ENCODE measurements at places on chromosomes 4 and X. TPM values are rescaled to one million over a fixed set of nuclear protein-coding genes. Genes with fewer than 3 reads are reported as not detected.
A peak's percentile ranks its signal among the peaks of the same experiment; 100 is the strongest.

DNA sequence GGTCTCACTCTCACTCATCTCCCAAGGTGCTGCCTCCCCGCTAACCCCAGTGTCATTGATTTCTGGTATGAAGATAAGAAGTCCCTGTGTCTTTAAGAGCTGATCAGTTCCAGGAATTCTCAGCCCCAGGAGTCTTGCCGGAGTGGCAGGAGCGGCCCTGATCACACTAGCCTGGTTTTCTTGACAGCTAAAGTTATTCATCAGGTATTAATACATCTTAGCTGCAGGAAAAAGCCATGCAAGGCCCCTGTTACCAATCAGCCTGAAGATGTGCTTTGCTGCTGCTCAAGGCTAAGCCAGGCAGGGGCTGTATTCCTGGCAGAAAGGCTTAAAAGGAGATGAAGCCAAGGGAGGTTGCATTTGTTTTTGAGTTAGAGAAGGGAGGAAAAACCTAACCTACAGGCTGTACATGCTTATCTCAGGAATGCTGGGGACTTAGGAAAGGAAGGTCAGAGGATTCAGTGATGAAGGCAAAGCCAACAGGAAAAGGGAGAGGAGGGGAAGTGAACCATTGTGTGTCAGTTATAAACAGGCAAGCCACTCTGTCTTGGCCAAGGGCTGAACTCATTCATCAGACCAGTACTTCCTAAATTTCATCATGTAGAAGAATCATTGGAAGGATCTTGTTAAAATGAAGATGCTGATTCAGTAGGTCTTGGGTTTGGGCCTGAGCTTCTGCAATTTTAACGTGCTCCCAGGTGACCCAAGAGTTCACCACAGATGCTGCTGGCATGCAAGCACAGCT, 8.6 kb downstream of the SRPX start:
- no peak for DNase-seq

ANK2 gene
- 1.2 TPM for total RNA-seq

- DNase-seq: no peak
Observed at GRCh38 chr4:101283434-101283833, 63.9 kb downstream of the PPP3CA start.

DNA sequence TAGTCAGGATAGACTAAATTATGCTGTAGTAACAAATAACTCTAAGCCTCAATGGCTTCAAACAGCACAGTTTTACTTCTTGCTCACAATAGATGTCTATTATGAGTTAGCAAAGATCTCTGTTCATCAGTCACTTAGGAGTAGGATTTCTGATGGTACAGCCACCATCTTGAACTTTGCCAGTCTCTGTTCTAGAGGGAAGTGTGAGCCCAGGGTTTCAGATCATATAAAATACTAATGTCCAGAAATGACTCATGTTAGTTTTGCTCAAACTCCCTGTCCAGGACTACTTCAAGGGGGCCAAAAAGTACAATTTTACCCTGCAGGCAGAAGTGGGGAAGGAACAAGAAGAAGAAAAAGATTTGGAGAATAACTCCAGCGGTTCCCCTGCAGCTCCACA, 77.1 kb upstream of the LSM6 start:
- DNase-seq: no peak

- no peak for DNase-seq
Observed at GRCh38 chr4:41696763-41697162, 51.8 kb downstream of the PHOX2B start.

GRCh38 chr4:181687116-181687515, 556.1 kb upstream of the TENM3 start:
- no peak for DNase-seq

- peak; percentile 36 for DNase-seq
Observed at GRCh38 chr4:153542834-153543233, 76.7 kb downstream of the TMEM131L start.

ARHGAP10 gene
- total RNA-seq: 8.0 TPM

OTUD6A gene
- not detected for total RNA-seq

DNA sequence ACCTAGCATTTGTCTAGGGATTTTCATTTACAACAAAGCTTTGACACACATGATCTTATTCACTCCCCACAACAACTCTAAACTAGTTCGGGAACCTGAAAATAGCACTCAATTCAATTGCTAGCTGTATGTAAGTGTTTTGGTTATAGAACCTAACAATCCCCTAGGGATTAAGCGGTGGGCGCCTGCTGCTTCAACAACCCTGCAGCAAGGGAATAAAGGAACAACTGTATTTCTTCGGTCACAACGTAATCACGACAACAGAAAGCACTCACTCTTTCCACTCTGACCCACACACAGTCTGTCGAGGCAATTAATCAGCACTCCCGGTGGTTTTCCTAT, 674 bp upstream of the DIAPH2 start:
- DNase-seq: no peak

GRCh38 chrX:147699061-147699460, 212.7 kb upstream of the FMR1 start:
- no peak for DNase-seq

GRCh38 chrX:103779141-103779789, 2.6 kb downstream of the PLP1 start:
- DNase-seq: no peak

- DNase-seq: no peak
Observed at GRCh38 chrX:68821616-68822015, 7.2 kb upstream of the EFNB1 start.

DNA sequence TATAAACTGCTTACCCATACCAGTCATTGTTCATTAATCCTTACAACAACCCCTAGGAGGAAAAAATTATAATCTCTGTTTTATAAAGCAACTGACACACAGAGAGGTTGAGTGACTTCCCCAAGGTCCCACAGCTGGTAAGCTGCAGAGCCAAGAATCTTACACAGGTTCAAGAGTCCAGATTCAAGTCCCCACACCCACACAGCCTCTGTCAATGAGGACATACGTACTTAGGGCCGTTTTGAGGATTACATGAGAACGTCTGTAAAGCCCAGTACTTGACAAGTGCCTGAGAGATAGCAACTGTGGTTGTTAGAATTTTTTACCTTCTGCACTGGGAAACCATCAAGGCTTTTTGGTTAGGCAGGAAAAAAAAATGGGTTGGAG, 556 bp upstream of the SLC25A43 start:
- no peak for DNase-seq

DNA sequence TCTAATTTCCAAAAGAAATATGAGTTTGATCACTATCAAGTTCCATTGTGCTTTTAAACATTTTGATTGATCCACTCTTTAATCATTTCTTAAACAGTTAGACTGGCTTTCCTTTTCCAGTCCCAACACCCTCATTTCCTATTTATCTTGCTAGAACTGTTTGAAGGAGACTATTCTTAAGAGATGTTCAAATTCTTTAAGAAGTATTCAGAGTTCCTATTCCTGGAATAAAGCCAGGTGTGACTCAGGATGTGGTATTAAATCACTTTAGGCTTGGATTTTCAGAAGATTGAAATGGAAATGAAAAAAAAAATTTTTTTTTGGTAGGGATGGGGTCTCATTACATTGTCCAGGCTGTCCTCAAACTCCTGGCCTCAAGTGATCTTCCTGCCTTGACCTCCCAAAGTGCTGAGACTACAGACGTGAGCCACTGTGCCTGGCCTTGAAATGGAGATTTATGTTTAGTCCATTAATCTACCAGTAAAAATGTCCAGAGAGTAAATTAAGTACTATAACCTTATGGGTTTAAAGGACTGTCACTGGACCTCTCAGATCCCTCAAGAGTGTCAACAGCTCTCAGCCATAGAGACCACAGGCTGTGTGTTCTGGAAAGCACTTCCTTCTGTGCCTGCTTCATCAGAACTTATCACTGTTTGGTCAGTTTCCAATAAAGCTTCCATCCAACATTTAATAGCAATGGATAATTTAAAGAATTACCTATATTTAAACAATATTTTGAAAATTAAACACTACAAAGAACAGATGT, 90.7 kb downstream of the CDS1 start:
- DNase-seq: no peak

GRCh38 chrX:499870-500364, 113.2 kb upstream of the PPP2R3B start:
- no peak for DNase-seq

DNA sequence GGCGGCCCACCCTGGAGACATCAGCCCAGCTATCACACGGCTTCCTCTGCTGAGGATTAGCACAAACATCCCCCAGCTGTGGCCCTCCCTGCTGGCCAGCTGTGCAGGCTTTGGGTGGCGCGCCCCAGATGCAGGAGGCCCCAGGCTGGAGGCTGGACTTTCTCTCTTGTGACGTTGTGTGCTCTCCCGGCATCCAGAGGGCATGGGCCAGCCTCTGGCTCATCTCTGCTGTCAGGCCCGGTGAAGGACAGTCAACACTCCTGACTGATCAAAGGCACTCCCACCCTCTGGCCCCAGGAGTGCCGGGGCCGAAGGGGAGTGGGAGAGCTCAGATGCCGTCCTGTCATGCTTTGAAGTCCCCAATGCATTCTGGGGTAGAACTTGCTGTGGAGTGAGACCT, 29.9 kb upstream of the PJA1 start:
- DNase-seq: no peak

HUWE1 gene
- 544 TPM for total RNA-seq

- no peak for DNase-seq
Observed at GRCh38 chr4:74543983-74544382, 99.0 kb downstream of the AREG start.

- DNase-seq: no peak
Observed at GRCh38 chr4:173415092-173415491, 16.2 kb upstream of the SCRG1 start.

DNA sequence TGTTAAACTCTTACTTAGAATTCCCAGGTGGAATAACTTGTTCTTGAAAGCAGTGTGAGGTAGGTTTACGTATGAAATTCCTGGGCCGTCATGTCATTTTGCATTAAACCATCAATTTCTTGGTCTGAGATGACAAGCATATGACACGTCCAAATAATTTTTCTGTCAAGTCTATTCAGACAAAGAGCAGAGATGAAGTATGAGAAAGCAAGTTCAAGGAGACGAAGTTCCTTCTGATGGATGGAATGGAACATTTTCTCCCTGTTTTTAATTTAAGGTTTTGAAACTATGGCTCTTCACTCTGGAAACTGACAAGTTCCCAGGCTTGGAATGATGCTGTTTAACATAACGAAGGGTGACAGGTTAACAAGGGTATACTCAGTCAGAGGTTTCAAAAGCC, 252.8 kb upstream of the SFRP2 start:
- DNase-seq: no peak

RENBP gene
- total RNA-seq: 8.2 TPM

MAGEA4 gene
- not detected for total RNA-seq

GRCh38 chr4:189377569-189377968, 563.1 kb upstream of the FRG1 start:
- DNase-seq: no peak

DNA sequence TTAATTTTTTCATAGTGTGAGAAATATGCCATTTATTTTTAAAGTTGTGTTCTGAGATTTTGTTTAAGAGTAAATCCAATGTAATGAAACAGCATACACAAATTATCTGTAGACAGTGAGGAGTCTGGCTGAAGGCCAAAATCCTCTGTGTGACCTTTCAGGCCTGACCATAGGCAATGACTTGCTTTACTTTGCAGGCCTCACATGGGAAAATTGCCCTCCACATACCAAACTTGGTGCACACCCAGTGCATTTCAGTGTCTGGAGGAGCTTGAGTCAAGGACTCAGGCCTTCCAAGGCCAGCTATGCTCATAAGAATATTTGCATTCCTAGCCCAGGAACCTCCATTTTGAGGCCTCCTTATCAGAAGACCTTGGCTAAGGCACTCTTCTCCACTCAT, 430.1 kb downstream of the GABRG1 start:
- no peak for DNase-seq

- DNase-seq: no peak
Observed at GRCh38 chr4:74369855-74370254, 4.9 kb downstream of the EREG start.

ZNF718 gene
- total RNA-seq: 7.7 TPM

- no peak for DNase-seq
Observed at GRCh38 chrX:106606571-106606970, 5.2 kb upstream of the RADX start.

- DNase-seq: no peak
Observed at GRCh38 chrX:48498374-48498809, 10.4 kb upstream of the PORCN start.

EVC gene
- 3.1 TPM for total RNA-seq

MAGEA8 gene
- not detected for total RNA-seq

GRCh38 chr4:98890702-98891455, 38.1 kb downstream of the EIF4E start:
- no peak for DNase-seq

- no peak for DNase-seq
Observed at GRCh38 chrX:10709276-10709675, 88.9 kb upstream of the MID1 start.

GRCh38 chr4:72954811-72955210, 114.7 kb downstream of the COX18 start:
- no peak for DNase-seq

- DNase-seq: no peak
Observed at GRCh38 chr4:76053730-76054129, 17.9 kb upstream of the CXCL11 start.

KIT gene
- total RNA-seq: 0.10 TPM

DNA sequence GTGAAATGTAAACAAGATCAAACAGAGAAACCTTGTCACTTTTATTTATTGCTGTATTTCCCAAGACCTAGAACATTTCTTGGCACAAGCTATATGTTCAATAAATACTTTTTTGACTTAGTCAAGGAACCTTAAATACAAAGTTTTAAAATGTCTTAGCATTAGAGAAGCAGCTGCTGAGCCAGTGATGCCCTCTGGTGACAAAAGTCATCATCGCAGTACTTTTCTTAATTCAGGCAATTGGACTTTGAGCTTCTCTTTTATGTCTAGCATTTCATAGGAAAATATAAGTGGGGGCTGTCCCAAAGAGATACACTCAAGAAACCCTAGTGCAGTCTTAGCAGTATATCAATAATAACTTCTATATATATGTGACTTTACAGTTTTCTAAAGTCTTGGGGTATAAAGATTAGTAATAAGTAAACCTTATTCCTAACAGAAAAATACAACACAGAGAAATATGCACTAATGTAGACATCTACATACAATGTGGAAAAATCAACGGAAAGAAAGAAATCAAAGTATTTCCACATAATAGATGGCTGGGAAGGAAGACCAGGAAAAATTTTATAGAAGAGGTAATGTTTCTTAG, 118.4 kb downstream of the DTHD1 start:
- peak; percentile 61 for DNase-seq

GRCh38 chr4:151426513-151426912, 17.5 kb downstream of the FHIP1A start:
- no peak for DNase-seq

SPATA18 gene
- total RNA-seq: not detected

- DNase-seq: no peak
Observed at GRCh38 chr4:6444582-6444981, 27.8 kb downstream of the PPP2R2C start.

RASSF6 gene
- not detected for total RNA-seq

THAP6 gene
- total RNA-seq: 19.4 TPM

GRCh38 chrX:38803588-38804431, 2.6 kb downstream of the MID1IP1 start:
- DNase-seq: peak; percentile 85

GRCh38 chr4:82421796-82422560, 8.3 kb downstream of the HNRNPDL start:
- DNase-seq: no peak

- DNase-seq: no peak
Observed at GRCh38 chr4:145230726-145231125, 50.3 kb upstream of the OTUD4 start.

Measured in activated CD4-positive, alpha-beta memory T cell treated with anti-CD3 and anti-CD28 coated beads for 36 hours (primary cell).